ENCODE measurements at places on chromosomes 3 and 15.

DNA sequence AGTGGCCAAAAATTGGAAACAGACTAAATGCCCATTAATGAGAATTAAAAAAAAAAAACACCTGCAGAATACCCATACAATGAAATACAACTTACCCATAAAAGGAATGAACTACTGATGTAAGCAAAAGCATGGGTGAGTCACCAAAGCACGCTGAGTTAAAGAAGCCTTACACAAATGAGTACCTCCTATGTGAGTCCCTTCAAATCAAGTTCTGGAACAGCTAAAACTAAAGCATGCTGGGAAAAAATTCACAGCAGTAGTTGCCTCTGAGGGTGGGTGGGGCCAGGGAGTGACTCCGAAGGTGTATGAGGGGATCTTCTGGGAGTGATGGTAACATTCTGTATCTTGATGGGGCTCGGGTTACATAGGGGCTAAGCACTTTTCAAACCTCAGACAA, 11.4 kb downstream of the MYO5C start:
- DNase-seq = no peak

- no peak for DNase-seq
These were observed 136.4 kb downstream of the B3GALNT1 start for GRCh38 chr3:160968761-160969160.

DNA sequence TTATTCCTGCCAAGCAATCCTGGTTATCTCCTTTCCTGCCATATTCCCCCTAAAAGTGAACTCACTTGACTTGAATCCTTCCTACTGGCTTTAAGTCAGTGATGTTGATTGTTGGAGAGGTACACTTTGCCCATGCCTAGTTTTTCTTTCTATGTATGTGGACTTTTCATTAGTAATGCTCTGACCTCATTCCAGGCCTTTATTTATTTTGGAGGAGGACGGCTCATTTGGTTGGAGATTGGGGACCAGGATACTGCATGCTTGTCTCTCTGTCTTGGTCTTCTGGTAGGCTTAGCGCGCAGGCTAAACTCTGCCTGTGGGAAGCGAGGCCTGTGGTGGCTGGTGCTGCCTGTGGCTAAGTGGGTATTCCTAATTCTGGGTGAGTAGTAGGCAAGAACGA, 29.1 kb upstream of the MTMR10 start:
- no peak for DNase-seq

DNA sequence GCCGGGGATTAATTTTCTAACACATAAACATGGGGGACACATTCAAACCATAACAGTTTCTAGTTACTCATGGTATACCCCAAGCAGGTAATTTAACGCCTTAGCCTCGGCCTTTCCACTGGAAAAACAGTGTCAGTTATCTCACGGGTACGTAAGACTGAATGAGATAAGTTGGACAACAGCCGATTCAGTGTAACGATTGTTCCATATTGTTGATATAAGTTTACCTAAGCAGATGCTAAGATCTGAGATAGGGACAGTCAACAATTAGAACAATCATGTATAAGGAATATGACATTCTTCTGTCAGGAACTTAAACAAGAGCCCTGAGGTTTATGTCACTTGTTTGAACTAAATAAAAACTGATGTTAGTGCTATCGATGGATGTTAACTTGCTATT, 130.8 kb downstream of the GHSR start:
- DNase-seq = no peak

DNA sequence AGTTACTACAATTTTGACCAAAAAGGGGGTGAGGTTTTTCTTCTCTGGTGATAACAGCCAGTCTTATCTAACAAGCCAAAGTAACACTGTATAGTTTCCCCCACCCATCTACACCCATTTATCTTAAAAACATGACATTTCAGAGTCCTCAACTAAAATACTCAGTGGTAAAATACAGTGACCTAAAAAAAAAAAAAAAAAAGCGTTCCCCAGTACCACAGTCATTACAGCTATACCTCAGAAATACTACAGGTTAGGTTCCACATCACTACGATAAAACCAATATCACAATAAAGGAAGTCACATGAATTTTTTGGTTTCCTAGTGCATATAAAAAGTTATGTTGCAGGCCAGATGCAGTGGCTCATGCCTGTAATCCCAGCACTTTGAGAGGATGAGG, 13.8 kb downstream of the DENND4A start:
- no peak for DNase-seq

DNA sequence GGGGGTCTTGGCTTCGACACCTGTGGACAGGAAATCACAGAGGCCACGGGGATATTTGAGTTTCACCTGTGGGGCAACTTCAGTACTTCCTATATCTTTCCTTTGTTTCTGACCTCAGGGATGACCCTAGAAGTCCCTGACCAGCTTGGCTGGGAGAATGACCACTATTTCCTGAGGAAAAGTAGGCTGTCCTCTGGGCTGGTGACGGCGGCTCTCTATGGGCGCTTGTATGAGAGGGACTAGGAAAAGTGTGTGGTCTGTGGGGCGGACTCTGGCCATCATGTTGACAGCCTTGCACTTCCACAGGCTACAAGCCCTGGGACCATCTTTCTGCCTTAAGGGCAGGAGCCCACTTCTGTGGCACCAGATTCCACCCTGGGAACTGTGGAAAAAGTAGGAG, 43.7 kb downstream of the BTD start:
- no peak for DNase-seq

DNA sequence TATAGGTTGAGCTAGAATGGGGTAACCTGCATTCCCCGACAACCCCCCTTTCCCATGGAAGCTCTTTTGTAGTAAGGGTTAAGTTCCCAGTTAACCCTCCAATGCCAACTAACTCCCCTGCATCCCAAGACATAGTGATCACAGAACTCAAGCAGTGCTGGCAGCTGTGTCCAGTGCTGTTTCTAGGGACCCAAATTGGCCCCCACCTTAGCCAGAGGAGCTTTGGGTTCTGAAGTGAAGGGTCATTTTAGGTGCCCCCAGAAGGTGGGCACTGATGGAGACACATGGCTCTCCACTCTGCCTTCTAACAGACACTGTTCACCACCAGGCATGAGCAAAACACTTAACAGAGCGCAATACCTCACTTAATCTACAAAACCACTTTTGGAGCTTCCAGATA, 7.1 kb downstream of the FBXL22 start:
- DNase-seq = no peak

DNA sequence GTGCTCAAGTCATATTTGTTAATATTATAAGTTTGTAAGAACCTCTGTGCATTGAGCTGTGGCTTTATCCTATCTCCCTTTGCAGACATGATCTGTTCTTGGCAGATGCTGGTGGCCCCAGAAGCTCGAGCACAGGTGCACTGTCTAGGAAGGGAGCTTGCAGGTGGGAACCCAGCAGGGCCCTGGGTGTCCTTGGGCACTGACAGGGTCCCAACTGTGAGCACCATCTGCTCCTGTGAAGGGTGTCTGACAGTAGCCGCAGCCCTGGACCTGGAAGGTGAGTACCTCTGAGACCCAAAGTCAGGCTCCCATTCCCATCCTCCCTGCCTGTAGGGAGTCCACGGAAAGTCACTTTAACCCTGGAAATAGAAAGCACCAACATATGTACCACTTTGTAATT, 2.4 kb upstream of the REC114 start:
- no peak for DNase-seq

DNA sequence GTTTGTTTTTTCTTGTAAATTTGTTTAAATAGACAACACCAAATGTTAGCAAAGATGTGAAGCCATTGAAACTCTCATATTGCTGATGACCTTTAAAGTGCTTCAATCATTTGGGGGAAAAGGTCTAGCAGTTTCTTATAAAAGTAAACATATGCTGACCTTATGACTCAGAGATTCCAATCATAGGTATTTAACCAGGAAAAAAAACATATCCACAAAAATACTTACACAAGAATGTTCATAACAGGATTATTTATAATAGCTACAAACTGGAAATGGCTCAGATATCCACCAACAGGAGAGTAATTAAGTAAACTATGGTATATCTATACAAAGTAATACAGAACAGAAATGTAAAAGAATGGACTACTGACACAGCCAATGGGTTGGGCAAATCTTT, 27.1 kb upstream of the RORA start:
- DNase-seq = no peak

DNA sequence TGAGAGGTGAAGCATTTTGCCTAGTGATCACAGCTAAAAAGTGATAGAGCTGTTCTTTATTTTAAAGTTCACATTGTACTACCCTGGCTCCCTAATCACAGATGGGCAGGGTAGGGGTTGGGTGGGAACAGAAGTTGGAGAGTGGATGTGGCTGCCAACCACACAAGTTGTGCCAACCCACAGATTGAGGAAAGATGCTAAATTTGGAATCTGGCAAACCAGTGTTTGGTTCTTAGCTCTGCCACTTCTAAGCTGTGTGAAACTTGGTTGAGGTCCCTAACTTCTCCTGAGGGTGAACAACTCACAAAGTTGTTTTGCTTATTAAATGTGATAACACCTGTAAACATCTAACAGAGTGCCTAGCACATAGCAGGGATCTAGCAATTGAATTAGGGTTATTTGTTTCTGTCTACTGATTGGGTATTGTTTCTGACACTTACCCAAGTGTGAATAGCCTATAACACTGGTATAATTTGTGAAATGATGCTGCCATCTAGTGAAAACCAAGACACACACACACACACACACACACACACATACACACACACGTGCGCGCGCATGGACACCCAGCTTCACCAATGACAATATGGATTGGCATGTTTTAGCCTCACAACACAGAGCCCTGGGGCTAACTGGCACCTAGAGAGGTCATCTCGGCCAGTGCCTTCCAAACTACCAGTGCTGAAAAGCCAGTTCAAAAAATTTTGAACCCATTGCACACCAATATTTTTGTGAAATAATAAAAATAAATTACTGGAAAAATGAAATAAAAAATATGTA, 25.3 kb downstream of the ADGRG7 start:
- DNase-seq = peak; percentile 14

GRCh38 chr3:23728601-23729117, 77.1 kb upstream of the UBE2E1 start:
- DNase-seq = no peak

- no peak for DNase-seq
These were observed 63.5 kb downstream of the FEM1B start for GRCh38 chr15:68340726-68341671.

DNA sequence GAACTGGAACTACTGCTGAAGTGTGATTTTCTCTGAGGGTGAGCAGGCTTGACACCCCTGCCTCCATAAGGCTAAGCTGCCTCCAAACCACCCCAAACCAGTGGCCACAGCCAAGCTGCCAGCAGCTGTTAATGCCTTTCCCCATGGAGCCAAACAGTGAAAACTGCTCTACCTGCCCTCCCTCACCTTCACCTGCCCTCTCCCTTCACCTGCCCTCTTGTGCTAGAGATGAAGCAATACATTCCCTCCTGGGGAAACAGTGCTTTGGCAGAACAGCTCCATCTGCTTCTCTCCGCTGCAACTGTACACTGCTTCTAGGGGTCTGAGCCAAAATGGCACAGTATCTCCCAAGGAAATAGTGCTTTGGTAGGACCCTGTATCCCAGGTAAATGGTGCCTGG, 374.1 kb downstream of the FHIT start:
- no peak for DNase-seq

GRCh38 chr15:60408463-60408981, 10.7 kb upstream of the ANXA2 start:
- DNase-seq = peak; percentile 28

GRCh38 chr15:75230551-75231371, 27.4 kb upstream of the GOLGA6C start:
- no peak for DNase-seq

DNA sequence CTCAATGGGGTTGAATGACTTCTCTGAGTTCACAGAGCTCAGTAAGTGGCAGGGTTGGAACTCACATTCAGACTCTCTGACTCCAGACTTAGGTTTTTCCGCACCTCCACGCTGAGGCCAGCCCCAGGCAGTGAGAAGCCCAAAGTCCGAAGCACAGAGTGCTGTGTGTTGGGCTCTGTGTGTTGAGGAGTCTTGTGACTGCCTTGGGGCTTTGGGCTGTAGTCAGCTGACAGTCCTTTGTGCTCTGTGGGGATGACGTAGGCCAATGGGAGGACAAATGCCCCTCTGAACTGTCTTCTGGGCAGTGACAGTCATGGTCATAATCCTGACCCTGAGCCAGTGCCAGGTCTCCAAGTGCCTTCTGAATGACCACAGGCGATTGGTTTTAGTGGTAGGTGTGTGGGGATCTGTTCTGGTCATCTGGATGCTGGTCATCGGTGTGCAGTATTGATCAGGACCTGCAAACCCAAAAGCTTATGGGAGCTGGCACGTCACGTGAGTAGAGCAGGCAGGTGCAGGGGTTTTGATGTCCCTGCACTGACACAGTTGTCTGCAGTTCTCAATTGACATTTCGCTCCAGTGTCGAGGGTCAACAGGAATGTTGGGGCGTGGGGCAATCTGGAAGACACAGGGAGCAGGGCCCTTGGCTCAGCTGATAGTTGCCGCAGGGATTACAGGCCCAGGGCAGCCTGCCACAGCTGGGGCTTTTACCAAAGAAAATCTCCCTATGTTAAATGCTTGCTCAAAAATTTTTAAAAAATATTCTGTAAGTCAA, 45.3 kb downstream of the CAPN3 start:
- no peak for DNase-seq

GRCh38 chr15:61049028-61049427, 180.1 kb downstream of the RORA start:
- no peak for DNase-seq

- DNase-seq = no peak
These were observed 69.3 kb downstream of the TBC1D2B start for GRCh38 chr15:78007964-78008886.

GRCh38 chr15:89760303-89761008, 9.4 kb upstream of the MESP1 start:
- peak; percentile 88 for DNase-seq

DNA sequence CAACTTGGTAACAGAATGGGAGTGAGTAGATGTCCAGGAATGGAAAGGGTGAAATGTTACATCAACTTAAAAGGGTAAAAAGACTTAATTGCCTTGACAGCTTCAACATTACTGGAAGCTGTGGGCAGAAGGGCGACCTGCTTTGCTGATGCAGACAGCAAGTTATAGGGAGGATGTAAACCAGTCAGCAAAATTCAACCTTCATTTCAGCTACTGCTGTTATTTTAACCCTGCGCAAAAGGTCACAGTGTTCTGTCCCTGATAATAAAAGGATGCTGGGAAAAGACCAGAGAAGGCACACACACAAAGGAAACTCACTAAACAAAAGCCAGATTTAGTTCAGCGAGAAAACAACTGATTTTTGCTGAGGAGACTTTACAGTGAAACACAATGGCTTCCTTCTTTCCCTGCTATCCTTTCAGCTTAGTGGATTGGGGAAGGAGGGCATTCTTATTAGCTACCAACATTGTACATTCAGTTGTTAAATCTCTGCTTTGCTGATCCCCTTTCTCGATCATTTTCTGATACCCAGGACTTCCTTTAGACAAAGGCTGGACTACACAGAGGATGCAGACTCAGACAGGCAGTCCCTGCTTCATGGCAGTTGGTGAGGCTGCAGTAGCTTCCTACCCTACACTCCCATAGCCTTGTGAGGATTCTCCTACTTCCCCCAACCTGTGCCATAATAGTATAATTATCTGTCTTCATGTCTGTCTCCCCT, 62.0 kb downstream of the P3H2 start:
- no peak for DNase-seq

DNA sequence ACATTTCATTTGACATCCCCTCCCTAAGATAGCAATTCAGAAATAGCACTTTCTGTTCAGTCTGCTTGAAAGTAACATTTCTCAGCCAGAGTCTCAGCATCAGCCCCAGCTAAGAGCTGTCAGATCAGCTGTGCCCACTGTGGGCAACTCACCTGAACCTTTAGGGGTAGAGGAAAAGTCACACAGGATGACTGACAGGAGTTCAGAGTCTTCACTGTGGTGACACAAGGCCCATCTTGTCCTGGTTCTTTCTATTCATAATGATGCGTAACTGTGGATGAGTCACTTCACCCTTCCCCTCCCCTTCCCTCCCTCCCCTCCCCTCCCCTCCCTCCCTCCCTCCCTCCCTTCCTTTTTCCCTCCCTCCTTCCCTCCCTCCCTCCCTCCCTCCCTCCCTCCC, 96.1 kb upstream of the RASGRP1 start:
- no peak for DNase-seq
